ENCODE measurements at places on chromosomes 7 and 10. TPM values are rescaled to one million over a fixed set of nuclear protein-coding genes. Genes with fewer than 3 reads are reported as not detected.

The UTF1 gene
- not detected for total RNA-seq

The FZD8 gene
- total RNA-seq, result 0.64 TPM

The MICALL2 gene
- 2.1 TPM for total RNA-seq

The IFIT5 gene
- 5.2 TPM for total RNA-seq

The SPDYE11 gene
- not detected for total RNA-seq

The CLDN15 gene
- total RNA-seq, result 34.0 TPM

The SHTN1 gene
- not detected for total RNA-seq

The OPTN gene
- total RNA-seq, result 89.6 TPM

The RHOBTB1 gene
- not detected for total RNA-seq

The SPAM1 gene
- not detected for total RNA-seq
